Activated CD4-positive, alpha-beta T cell treated with anti-CD3 and anti-CD28 coated beads, Interleukin-2, amount 50 U/mL, for 4 hours (primary cell): ENCODE measurements at places on chromosomes 2 and 18.

GRCh38 chr18:36468161-36468560 lies 170.6 kb downstream of the FHOD3 start:
- no peak for DNase-seq

- DNase-seq: no peak
These were observed 38.5 kb downstream of the CYRIA start for GRCh38 chr2:16626997-16627605.

- no peak for DNase-seq
These were observed 122.9 kb downstream of the NCK2 start for GRCh38 chr2:105867587-105867986.

- DNase-seq: no peak
These were observed 37.6 kb upstream of the BAZ2B start for GRCh38 chr2:159653962-159654361.

DNA sequence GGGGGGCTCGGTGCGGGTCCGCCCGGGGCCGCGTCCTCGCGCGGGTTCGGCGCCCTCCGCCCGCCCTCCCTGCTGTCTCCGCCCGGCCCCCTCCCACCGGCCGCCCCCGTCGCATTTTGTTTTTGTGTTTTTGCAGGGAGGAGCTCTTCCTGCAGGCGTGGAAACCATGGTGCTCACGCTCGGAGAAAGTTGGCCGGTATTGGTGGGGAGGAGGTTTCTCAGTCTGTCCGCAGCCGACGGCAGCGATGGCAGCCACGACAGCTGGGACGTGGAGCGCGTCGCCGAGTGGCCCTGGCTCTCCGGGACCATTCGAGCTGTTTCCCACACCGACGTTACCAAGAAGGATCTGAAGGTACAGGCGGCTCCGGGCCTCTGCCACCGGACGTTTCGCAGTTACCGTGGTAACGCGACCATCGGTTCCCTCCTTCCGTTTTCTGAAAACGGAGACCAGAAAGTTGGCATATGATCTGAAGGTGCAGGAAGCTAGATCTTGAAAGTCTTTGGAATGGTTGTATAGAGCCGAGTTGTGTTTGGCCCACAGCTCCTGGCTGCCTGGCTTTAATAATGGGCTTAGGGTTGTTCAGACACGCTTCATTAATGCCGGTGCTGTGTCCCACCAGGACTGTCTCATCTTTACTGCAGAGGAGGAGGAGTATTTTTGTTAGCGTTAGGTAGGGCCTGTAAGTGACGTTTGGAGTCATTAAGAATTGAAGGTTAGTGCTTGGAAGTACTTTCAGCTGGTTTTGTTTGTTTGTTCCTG lies 891 bp downstream of the KDM3A start:
- peak; percentile 62 for DNase-seq

DNA sequence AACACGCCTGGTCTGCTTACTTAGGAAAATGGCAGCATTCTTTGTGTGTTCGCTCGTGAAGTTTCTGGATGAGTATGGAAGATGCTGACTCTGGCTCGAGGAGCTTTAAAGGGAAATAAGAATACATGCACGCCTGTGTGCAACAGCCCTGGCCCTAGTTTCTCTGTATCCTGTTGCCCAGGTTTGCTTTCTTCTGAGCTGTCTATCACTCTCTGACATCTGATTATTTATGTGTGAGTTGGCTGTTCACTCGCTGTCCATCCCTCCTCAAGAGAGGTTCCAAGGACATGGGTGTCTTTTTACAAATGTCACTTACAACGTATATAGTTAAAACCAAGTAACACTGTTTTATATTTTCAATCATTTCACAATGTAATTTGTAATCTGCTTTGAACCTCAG lies 16.0 kb downstream of the SLC9A2 start:
- DNase-seq: no peak

DNA sequence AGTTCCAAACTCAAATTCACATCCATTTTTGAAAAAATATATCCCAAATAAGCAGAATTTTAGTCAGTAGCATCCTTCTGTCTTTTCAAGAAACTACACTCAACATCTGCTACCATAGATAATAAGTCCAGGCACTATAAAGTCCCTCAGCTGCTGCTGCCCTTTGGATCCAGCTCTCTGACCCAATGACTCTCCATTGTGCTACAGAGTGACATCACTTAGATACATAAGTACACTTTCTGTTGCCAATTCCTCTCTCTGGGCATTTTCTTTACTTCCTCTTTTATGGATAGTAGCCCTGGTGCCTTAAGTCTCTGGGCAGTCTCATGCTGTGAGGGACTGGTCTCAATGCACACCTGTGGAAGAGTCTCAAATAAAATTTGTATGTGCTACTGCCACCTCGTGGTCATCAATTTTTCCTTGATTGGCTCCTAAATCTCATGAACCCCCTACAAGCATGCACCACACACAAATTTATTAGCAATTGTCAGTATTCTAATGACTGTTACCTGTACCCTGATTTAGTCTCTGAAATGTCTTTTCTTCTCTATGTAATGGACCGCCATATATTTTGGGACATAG lies 219.2 kb downstream of the LRP1B start:
- DNase-seq: no peak

GRCh38 chr2:32402091-32402490 lies 45.3 kb downstream of the BIRC6 start:
- no peak for DNase-seq

DNA sequence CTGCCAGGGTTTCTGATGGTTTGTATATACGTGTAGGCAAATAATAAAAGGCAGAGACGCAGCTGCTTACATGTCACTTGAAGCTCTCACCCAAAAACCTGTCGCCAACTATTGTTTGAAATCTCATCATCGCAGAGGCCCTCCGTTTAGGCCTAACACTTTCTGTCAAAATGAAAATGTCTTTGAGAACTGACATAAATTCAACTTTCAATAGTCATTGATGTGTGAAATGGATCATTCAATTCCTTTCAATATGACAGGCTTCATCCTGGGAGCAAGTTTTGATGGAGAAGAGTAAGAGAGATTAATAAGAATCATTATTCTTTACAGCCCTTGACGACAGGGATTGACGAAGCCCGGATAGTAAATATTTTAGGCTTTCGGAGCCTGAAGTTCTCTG lies 2.7 kb downstream of the ACTG2 start:
- DNase-seq: no peak

GRCh38 chr2:25029183-25029554 lies 12.7 kb upstream of the EFR3B start:
- no peak for DNase-seq

DNA sequence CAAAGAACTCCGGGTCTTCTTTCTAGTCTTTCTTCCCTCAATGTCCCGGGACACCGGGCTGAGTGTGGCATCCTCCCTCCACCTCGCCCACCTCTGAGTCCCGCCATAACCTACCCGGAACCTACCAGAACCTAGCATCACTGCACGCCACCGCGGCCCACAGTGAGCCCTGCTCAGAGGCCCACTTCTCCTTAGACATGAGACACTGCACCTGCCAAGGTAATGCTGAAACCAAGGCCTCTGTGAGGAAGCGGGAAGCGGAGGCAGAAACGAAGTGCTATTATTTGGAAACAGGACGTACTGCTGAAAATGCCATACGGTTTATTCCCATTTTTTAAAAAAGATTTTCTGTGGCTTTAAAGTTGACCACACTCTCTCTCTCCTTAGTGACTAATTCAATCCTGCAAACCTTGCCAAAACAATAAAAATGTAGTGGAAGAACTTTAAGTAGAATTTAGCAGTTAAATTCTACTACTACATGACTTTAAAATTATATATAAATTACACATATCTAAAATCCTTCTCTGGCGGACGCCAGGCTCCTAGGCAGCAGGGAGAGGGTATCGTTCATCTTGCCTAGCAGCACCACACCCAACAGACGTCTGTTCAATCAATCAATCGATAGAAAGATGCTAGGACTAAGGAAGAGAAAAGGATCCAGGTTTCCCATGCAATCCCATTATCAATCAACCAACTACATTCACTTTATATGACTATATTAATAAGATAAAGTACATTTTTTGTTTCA lies 82.0 kb downstream of the ZNF516 start:
- no peak for DNase-seq
